Endothelial cell of umbilical vein (primary cell): ENCODE measurements at places on chromosomes 13 and 19.

- no peak for DNase-seq
Observed at GRCh38 chr19:38204096-38204495, 19.9 kb downstream of the DPF1 start.

DNA sequence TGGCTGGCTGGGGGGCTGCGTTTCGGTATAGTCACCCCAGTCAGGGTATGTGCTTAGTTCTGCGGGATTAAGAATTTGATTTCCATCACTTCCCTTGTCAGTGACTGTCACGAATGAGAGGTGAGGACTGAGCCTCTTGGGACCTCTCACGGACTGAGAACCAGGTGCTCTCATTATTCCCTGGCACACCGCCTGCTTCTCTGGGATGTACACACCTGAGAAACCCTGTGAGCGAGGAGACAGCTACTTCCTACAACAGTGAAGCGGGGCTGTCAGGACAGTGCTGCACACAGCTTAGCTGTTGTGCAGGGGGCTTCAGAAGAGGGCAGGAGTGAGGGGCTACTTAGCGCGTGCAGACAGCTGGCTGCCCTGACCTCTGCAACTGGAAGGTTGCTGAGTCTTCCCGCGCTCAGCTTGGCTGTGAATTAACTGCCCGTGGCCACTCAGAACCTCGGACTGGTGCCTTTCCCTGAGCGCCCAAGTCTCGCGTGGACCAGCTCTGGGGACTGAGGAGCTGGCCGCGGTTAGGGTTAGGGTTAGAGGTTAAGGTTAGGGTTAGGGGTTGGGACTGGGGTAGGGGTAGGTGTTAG is 65.3 kb upstream of the MCF2L start:
- DNase-seq = no peak

GRCh38 chr19:2612619-2613249 is 89.8 kb downstream of the GNG7 start:
- no peak for DNase-seq

DNA sequence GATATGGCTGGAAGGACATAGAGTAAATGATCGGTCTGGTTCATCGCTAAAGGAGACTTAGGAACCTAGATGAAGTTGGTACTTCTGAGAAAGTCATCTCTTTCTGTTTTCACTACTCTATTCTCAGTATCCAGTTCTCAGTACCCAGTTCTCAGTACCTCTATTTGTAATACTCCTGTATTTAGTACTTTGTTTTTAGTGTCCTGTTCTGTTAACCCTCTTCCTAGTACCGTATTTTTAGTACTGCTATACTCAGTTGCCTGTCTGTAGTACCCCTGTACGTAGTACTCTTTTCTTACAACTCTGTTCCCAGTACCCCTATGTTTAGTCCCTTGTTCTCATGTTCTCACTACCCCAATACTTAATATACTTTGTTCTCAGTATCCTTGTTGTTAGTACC is 1.2 kb downstream of the RFXAP start:
- no peak for DNase-seq

DNA sequence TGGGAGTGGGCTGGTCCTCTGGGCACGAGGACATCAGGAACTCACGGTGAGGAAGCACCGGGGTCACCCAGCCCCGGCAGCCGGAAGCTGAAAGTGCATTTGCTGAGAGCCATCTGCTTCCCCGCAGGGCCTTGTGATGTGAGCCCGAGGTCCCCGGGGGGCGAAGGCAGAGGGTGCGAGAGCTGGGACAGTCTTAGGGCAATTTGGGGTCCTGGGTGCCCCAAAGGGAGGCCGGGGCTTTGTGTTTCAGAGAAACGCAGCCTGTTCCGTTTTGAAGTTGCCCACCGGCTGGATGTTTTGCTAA is 4.8 kb downstream of the F2RL3 start:
- DNase-seq = no peak

- no peak for DNase-seq
Observed at GRCh38 chr13:38908574-38908973, 82.1 kb downstream of the STOML3 start.

DNA sequence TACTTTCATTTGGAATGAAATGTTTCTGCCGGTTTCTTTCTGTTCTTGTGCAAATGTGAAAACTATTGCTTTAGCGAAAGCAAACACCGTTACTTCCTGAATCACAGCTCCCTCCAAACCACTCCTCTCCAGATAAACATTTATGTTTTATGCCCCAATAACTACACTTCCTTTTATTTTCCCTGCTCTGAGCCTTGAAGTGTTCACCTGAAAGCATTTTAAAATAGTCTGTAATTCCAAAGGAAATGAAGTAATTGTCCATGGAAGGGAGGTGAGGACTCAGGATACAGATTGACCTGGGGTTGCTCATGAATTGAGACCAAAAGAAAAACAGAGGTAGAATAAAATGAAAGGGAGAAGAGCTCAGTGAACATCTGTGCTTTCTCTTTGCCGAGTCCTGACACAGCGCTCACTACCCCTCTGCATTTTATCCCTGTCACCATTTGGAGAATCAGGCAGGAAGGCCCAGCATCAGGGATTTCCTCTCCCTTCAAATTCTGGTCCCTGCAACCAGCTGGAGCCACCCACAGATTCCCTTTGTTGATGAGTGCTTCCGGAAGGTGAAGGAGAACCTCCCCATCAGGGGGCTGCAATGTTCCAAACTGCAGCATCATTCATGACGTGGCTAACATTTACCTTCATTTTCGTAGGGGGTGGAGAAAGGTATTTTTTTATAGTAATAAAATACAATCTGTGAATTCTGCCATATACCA is 171.9 kb downstream of the ITGBL1 start:
- DNase-seq = peak; percentile 83

DNA sequence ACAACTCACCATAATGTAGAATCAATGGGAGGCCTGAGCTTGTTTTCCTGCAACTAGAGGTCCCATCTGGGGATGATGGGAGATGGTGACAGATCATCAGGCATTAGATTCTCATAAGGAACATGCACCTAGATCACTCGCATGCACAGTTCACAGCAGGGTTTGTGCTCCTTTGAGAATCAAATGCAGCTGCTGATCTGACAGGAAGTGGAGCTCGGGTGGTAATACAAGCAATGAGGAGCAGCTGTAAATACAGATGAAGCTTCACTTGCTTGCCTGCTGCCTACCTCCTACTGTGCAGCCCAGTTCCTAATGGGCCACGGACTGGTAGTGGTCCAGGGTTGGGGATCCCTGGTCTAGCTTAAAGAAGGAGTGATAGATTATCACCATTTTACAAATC is 33.0 kb downstream of the KPNA3 start:
- DNase-seq = no peak

GRCh38 chr13:33891196-33891742 is 73.3 kb downstream of the RFC3 start:
- DNase-seq = no peak

GRCh38 chr13:38180670-38181069 is 169.0 kb upstream of the UFM1 start:
- no peak for DNase-seq

GRCh38 chr13:113617961-113618360 is 33.4 kb downstream of the TFDP1 start:
- DNase-seq = no peak

GRCh38 chr13:109152311-109152820 is 523.0 kb downstream of the MYO16 start:
- no peak for DNase-seq

- peak; percentile 81 for DNase-seq
Observed at GRCh38 chr13:97359181-97360057, 74.5 kb upstream of the RAP2A start.
